ENCODE measurements at places on chromosomes 6 and 20. TPM values are rescaled to one million over a fixed set of nuclear protein-coding genes. Genes with fewer than 3 reads are reported as not detected.
A peak's percentile ranks its signal among the peaks of the same experiment; 100 is the strongest.

DNA sequence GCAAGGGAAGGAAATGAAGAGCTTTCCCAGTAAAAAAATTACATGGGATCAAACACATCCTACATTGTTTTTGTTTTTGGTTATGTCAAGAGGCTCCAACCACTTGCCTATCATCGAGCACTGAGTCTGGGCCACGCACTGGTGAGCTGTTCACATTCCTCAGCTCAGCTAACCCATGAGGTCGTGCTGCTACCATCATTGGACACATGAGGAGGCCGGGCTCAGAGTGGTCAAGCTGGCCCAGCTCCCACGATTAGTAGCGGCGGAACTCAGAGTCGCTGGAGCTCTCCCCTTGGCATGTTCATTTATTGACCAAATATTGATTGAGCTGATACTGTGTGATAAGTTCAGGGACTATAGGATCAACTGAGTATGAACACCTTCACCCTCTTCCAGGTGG lies 164.9 kb downstream of the CDH26 start:
- no peak for DNase-seq

The THBS2 gene
- not detected for total RNA-seq

The PRSS35 gene
- not detected for total RNA-seq

DNA sequence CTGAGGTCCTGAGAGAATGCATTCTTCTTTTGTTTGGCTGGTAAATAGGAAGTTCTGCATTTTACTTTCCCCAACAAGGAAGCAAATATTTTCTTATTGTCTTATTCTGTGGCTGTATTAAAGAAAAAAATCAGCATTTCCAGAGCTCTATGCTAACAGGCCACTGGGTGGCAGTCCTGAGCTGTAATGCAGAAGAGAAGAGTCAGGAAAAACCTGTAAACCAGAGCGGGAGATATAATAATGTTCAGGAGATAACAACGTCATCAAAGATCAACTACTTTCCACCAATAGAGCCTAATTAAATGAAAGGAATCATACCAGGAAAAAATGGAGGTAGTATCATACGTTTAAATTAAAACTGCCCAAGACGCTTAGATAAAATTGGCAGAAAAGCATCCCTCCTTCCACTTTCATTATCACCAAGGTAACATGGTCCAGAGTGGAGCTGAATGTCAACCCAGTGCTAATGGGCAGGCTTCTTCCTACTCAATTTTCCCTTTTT lies 55.6 kb upstream of the CARMIL1 start:
- peak; percentile 42 for DNase-seq

The POM121L2 gene
- not detected for total RNA-seq

The OR12D3 gene
- not detected for total RNA-seq

The GPR31 gene
- not detected for total RNA-seq

DNA sequence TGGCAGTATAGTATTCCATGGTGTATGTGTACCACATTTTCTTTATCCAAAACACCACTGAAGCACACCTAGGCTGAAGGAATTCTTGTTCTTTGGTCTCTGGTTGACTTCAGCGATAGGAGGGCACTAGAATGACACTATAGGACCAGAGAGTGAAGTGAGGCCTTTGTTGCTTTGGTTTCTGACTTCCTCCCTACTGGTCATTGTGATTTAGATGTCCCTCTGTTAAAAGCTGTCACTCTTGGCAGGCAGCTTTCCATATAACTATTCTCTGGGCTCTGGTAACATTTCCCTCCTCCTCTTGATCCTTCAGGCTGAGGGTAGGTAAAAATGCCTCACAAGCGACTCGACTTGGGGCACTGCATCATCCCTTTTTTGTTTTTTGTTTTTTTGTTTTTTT lies 236.3 kb downstream of the MAFB start:
- no peak for DNase-seq

DNA sequence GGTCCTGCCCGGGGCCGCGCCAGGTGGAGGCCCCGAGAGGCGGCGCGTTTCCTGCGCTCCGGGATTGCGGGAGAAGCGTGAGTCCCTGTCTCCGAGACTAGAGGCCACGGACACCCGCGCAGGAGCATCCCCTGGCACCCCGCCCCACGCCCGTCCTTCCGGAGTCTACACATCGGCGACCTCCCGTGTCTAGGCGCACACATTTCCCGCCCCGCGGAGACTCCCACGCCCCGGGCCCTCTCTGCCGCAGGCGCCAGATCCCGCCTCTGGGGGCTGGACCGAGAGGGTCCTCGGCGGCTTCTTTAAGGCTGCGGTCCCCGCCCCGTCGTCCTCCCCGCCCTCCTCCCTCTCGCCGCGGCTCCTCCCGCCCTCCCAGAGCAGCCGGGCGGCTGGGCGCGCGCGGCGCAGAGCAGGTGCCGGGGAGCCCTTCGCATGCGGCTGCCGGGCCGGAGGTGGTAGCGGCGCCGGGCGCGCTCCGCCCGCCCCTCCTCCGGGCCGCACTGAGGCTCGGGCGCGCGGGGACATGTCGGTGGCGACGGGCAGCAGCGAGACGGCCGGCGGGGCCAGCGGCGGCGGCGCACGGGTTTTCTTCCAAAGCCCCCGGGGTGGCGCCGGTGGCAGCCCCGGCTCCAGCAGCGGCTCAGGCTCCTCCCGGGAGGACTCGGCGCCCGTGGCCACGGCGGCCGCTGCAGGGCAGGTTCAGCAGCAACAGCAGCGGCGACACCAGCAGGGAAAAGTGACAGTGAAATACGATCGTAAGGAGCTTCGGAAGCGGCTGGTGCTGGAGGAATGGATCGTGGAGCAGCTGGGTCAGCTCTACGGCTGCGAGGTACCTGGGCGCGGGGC lies at the start of gene PPP1R14C:
TSS of gene PPP1R14C (plus strand) at position 375 of the 846 bp plus-strand sequence. CDS start at position 524, 149 bp downstream.
- peak; percentile 41 for DNase-seq

DNA sequence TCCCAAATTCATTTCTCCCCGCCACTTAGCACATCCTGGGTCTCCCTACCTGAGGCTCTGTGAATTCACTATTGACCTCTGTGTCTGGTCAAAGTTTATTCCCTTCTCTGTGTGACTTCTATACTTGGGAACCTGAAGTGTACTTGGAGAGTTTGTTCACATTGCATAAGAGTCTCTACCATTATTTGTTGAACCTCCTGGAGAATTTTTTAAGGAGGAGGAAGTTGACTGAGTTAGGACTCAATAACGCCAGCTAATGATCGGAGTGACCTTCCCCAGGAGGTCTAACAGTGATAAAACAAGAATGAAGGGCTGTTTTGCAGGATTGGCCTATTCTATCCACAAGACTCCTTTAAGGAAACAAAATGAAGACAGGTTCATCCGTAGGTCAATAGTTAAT lies 23.6 kb downstream of the STMND1 start:
- DNase-seq = no peak
